ENCODE measurements at places on chromosomes 7 and 10.

DNA sequence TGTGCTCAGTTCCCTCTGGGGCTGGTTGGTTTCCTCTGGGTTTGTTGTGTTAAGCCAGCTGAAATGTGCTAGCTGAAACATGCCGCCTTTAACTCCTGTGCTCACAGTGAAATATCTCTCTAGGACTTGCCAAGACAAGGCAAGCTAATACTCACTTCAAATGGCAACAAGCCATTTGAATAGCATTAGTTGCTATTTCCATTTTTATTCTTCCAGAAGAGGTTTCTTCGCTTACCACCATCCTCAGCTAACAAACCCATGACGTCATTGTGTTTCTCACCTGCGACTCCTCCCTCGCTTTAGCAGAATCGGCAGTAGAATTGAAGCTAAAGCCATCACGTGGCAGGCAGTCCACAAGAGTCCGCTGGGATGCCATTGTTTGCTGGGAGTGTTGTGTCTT lies 61.3 kb downstream of the ZNF22 start:
- no peak for DNase-seq

- DNase-seq = no peak
Observed at GRCh38 chr10:61464461-61465170, 11.4 kb upstream of the TMEM26 start.

DNA sequence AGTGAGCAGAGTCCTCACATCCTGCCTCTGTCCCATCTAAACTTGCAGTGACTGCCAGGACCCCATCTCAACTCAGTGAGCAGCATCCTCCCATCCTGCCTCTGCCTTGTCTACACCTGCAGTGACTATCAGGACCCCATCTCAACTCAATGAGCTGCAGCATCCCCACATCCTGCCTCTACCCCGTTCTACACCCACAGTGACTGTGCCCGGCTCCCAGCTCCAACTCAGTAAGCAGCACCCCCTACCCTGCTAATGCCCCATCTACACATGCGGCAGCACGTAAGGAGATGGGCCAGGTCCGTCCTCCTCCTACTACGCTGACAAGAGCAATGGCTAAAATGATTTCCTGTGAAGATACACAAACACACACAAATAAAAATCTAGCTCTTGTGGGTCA lies 65.5 kb downstream of the TNS3 start:
- DNase-seq = no peak

DNA sequence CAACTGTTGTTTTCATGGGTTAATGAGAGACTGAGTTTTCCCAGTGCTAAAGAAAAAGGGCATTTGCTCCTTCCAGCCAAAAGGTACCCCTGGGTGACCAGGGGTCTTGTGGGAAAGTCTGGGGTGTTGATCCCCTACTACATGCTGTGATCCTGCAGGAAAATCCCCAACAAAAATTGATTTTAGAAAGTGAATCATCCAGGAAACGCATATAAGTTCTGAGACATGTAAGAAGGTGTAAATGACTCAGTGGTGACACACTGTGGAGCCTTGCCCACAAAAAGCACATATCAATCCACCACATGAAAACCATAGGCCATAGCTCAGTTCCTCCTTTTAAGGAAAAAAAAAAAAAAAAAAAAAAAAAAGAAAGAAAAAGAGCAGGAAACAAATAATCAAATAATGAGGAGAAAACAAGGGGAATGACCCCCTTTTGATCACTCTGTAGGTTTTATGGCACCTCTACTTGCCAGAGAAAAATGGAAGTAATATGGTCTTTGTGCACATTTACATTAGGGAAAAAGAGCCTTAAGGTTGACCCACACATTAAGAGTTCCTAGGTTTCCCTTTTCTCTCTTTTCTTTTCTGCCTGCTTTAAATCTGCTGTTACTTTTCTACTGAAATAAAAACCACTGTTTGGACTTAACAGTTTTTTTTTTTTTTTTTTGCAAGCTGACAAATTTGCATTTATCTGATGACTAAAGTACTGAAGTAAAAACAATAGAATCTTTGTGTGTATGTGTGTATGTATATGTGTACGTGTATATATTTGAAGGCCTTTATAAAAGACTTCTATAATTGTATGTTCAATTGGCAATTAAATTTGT lies 386.0 kb downstream of the KIF20B start:
- no peak for DNase-seq

DNA sequence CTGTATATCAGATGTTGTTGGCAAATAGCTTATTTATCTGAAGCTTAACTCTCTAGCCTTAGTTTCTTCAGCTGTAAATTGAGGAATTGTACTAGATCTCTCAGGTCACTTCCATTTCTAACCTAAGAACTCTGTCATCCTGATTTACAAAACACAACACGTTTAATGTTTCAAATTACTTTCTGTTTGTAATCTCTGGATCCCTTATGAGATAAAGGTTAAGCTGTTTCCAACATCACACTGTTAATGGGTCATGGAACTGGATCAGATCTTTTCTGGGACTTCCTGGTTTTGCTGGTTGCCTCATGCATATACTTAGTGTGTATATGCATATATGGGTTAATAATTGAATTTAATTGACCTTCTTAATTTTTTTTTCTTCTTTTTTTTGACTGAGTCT lies 9.9 kb downstream of the SAMD8 start:
- no peak for DNase-seq

DNA sequence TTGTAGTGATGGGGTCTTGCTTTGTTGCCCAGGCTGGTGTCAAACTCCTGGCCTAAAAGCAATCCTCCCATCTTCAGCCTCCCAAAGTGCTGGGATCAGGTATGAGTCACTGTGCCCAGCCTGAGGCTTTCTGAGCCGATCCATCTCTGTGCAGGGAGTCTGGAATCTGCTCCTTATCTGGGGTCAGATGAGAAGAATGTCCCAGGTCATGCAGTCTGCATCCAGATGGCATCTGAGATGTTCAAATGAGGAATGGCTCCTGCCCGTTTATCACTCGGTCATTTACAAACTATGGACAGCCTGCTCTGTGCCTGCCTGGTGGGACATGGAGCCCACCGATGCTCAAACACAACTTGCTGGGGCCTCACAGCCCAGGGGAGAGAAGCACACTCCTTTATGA lies 11.1 kb upstream of the SLC18A3 start:
- DNase-seq = no peak

GRCh38 chr10:87605628-87606251 lies 53.9 kb upstream of the PAPSS2 start:
- DNase-seq = no peak

DNA sequence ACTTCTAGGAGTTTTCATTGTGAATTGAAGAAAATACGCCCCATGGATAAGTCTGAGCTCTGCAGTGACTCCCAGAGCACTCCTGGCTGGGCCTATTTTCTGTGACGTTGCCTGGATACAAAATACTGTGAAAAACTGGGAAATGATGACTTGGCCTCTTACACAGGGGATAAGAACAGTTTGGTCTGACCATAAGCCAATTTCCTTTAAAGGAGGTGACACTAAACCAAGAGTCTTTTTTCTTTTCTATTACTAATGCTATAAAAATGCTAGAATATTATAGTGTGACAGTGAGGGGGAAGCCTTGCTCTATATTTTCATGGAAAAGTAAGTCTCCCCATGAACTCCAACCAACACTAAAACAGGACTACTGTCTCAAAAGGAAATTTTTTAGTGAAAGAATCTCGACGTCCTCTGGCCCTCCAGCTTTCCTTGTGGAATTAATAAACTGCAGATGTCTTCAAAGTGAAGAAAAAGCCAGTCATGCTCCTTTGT lies 45.5 kb downstream of the MYOF start:
- DNase-seq = no peak
